NCI-H1105 (cell line): ENCODE measurements at places on chromosomes 1 and 21.

DNA sequence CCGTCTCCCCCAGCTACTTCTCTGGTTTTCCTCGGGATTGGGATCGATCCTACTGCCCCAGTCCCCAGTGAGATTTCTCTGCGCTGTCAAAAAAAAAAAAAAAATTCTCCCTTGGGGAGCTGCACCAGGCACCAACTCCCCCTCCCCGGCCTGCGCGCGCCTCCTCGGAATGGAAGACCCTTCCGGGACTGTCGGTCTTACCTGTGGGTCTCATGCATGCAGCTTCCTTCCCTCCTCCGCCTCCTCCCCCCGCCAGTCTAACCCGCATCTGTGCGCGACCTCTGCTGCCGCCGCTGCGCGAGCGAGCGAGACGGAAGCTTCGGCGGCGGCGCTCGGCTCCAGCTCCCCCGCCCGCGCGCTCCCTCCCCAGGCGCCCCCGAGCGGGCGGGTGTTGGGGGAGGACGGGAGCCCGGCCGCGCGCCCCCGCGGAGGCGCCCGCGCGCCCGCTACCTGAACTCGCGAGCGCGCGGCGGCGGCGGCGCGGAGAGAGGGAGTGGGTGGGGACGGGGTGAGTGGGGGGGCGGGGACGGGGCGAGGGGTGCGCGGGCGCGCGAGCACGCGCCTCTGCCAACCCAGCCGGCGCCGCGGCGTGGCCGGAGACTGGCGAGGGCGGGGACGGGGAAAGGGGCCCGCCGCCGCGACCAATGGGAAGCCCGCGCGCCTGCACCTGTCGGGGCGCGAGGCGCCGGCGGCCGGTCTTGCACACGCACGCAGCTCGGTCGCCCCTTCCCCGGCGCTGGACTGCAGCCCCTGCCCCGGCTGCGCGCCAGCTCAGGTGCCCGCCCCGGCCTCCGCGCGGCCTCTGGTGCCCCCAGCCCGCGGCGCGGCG, at the start of gene SUSD4:
TSS of gene SUSD4 (minus strand) at position 321 of the 829 bp plus-strand sequence. CDS start 751 bp downstream, outside the sequence.
- DNase-seq, result peak; percentile 82

DNA sequence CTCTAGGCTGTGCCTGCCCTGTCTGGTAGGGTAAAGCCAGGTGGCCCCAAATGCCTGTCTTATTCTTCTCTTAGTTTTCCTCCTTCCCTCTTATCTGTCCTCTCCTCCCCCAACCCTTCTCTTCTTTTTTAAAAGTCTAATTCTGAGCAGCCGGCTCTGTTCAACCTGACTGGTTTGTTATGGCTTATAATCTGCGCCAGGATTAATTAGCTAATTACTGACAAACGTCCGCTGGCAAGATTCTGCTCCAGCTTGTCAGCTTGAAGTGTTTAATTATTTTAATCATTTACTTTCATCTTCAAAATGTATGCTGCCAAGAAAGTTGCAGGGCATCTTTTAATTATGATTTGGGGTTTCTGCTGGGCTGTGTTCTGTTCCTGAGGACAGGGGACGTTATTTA, 27.2 kb upstream of the PSMB2 start:
- DNase-seq, result peak; percentile 63

DNA sequence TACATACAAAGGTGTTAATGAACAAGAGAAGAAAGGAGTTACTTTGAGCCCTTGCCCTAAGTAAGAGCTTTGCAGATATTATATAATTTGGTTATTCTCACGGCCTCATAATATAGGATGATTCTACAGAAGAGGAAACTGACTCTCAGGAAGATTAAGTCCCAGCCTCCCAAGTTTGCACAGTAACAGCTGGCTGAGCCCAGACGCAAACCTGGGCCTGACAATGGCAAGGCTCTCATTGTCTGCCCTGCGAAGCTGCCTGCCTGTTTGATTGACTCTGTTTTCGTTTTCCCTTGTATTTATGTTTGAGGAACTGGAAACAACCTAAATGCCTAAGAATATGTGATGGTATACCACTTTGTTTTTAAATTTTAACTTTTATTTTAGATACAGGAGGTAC, 76.2 kb upstream of the PGBD5 start:
- DNase-seq, result no peak

- no peak for DNase-seq
Observed at GRCh38 chr1:22231995-22232690, 89.2 kb upstream of the WNT4 start.

GRCh38 chr1:106768501-106768900, 288.0 kb upstream of the PRMT6 start:
- no peak for DNase-seq

- no peak for DNase-seq
Observed at GRCh38 chr1:9559673-9560072, 20.4 kb downstream of the SLC25A33 start.

DNA sequence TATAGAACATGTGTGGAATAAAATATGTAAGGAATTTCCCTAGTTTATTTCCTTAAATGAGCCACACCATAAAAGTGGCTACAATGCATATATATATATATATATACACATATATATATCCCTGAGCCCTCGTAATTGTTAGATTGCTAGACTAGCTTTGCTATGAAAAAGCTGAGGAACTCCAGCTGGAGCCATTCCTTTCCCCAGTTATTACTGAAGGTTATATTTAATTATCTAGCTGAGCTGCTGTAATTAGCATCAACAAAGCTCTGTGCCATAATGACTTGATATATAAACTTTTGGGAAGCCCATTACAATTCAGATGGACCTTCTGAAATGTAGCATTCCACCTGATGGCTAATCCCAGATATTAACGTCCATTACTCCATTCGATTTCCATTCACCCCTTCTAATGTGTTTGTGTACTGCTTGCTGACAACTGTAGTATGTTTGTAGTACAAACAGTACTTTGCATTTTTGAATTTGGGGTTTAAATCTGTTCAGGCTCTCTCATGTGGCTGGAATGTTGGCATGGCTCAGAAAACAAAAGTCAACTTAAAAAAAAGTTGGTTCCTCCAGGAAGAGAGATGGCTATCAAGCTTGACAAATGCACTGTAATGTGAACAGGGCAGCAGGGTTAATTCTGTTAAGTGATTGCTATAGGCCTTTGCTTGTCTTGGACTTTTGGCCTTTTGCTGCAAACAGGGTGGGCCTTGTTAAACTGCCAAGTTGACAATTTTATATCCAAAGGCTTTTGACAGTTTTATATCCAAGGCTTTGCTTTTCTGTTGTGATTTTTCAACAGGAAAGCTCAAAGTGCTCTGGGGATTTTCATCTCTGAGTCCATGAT, 170.0 kb downstream of the LTN1 start:
- DNase-seq, result no peak
